ENCODE measurements at places on chromosomes 1 and 21. TPM values are rescaled to one million over a fixed set of nuclear protein-coding genes. Genes with fewer than 3 reads are reported as not detected.

GJA9 gene
- not detected for total RNA-seq

- DNase-seq, result no peak
These were observed 204.7 kb downstream of the ST6GALNAC3 start for GRCh38 chr1:76279101-76279748.

- DNase-seq, result no peak
These were observed 521.6 kb upstream of the BEND5 start for GRCh38 chr1:49298304-49298703.

DNA sequence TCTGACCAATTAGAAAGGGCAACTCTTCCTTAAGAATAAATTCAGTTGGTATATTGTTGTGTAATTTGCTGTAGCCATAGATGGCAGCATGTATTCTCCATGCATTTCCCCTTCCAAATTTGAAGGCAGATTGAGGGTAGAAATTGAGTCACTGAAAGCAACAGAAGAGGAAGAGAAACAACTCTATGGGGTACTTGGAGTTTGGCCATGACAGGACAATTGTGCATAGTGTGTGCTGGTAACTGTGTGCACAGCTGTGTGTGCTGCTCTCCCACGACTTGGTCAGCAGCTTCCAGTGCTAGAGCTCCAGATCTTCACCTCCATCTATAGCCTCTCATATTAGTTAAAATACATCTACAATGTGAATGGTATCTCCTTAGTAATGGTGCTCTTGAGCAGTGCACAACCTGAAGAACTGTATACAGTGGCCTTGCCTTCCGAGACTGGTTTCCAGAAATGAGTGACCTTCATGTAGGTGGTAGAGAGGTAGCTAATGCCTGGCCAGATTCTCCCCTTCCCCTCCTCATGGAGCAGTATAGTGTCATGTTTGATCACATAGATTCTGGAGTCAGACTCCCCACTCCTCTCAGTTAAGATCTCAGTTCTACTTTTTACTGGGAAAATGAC is 882 bp upstream of the FCAMR start:
- no peak for DNase-seq

DNA sequence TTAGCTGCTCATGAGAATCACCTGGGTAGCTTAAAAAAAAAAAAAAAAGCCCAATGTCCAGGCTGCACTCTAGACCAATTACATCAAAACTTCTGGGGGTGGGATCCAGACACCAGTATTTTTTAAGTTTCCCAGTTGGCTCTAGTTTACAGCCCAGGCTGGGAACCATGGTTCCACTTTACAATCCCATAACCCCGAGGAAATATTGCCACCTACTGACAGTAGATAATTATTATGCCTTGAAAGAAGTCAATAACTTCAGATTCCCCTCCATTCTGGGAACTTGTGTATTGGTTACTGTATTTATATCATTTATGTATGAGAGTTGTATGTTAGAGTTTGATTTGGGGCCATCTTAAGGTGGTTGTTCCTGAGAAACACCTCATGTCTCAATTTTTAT is 100.2 kb downstream of the SPATA46 start:
- DNase-seq, result peak; percentile 55

- no peak for DNase-seq
These were observed 61.4 kb upstream of the CNIH3 start for GRCh38 chr1:224554620-224555259.

GRCh38 chr1:117164209-117164608 is 42.7 kb upstream of the TRIM45 start:
- no peak for DNase-seq

PCSK9 gene
- 1.7 TPM for total RNA-seq

ORC1 gene
- total RNA-seq, result 20.2 TPM

APOBEC4 gene
- total RNA-seq, result not detected

RGSL1 gene
- total RNA-seq, result not detected

DNA sequence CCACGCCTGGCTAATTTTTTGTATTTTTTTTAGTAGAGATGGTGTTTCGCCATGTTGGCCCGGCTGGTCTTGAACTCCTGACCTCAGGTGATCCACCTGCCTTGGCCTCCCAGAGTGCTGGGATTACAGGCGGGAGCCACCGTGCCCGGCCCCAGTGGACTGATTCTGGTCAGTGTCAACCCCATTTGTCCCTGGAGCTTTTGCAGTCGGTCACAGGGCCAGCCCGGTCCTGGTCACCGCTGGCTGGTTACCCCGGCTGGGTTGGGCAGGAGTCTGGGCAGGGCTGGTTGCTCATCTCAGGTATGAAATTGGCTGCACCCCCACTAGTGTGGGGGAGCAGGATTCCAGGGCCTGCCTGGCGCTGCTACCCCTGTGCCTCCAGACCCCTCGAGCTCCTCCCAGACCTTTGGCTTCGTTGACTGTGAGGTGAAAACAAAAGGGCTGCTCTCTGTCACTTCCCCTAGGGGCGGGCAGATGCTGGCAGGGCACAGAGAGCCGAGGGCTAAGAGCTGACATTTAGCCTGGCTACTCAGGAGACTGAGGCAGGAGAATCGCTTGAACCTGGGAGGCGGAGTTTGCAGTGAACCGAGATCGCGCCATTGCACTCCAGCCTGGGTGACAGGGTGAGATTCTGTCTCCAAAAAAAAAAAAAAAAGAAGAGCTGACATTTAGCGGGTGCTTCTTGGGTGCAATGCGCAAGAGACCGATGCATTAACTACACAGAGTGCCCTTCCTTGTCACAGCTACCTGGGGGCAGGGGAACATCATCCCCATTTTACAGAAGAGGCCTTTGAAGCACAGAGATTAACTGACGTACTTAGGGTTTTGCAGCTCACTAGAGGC is 10.6 kb downstream of the TNFRSF1B start:
- DNase-seq, result no peak

DNA sequence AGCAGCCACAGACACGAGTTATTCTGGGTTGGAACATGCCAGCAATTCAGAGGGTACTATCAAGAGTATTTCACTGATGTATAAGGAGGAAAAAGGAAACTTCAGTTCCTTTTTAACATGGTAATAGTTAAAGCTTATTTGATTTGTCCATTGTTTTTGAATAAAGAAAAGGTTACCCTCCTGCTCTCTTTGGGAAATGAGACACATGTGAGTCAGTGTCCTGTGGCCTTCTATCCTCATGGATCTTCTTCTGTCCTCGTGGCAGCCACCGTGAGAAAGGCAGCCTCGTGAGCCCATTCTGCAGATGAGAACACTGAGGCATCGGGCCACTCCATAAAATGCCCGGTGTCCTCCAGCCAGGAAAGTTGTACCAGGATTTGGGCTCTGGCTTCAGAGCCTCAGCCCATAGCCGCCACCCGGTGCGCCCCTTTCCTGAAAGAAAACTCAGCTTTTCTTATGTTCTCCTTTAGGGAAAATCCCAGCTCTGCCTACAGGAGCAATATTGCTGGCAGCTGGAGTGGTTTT is 24.8 kb downstream of the KCNAB2 start:
- no peak for DNase-seq

- no peak for DNase-seq
These were observed 28.1 kb downstream of the SFPQ start for GRCh38 chr1:35164893-35165292.

GRCh38 chr21:41655259-41655658 is 111.6 kb downstream of the RIPK4 start:
- no peak for DNase-seq

FCRL4 gene
- total RNA-seq, result not detected

GRCh38 chr1:47937586-47938254 is 59.5 kb downstream of the TRABD2B start:
- no peak for DNase-seq

DNA sequence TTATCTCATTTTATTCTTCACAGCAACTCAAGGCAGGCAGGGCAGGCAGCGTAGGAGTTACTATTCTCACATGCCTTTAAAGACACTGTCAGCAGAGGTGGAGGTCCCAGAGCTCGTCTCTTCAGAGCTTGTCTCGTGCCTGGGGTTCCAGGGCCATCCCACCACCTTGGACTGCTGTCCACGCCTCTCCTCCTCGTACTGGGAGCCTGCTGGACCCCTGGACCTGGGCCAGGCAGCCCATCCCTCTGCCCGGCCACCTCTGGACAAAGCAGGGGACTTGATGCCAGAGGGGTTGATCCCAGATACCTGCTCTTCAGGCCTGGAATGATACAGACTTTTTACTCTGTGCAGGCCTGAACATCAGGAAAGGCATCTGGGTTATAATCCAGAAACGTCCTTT is 546.8 kb downstream of the KIF26B start:
- DNase-seq, result no peak

PCNX2 gene
- total RNA-seq, result 14.9 TPM

PROK1 gene
- total RNA-seq, result 1.6 TPM

DNA sequence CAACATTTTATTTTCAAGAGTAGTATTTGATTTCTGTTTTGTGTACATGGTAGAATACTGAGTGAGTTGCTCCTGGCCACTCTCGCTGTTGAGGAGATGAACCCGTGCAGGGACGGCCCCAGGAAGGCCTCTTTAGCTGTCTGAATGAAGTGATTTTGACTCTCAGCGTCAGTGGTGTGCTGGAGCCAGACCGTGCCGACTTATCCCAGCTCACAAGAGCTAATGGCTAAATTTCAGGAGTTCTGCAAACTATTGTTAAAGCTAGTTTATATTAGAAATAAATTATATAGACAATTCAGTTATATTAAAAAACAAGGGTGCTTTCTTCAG is 111.2 kb upstream of the KIF26B start:
- DNase-seq, result no peak

DNA sequence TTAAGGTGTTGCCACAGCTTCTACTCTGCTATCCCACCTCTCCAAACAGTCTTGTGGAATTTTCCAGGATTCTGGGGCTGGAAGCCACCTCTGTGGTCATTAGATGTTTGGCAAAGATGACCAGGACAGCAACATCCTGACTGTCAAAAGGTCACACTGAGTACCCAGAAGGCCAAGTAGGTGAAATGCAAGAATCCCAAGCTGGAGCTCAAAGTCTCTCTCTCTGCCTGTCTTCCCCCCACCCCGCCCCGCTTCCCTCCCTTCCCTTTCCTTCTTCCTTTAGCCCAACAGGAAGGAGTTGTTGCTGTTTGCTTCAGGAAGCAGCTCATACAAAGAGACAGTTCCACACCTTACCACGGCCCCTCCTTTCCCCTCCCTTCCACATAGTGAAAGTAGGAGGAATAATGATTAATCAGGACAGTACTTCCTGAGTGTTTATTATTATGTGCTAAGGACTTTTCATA is 75.6 kb upstream of the SLC2A1 start:
- DNase-seq, result no peak

CD52 gene
- total RNA-seq, result not detected

- DNase-seq, result peak; percentile 84
These were observed 5.7 kb upstream of the CCT8 start for GRCh38 chr21:29078869-29079767.

- no peak for DNase-seq
These were observed 33.9 kb upstream of the POU2F1 start for GRCh38 chr1:167186771-167187170.

- no peak for DNase-seq
These were observed 11.6 kb upstream of the C4BPB start for GRCh38 chr1:207077012-207077411.

- DNase-seq, result peak; percentile 27
These were observed 424.8 kb upstream of the PLXNA2 start for GRCh38 chr1:208668991-208669390.

DNA sequence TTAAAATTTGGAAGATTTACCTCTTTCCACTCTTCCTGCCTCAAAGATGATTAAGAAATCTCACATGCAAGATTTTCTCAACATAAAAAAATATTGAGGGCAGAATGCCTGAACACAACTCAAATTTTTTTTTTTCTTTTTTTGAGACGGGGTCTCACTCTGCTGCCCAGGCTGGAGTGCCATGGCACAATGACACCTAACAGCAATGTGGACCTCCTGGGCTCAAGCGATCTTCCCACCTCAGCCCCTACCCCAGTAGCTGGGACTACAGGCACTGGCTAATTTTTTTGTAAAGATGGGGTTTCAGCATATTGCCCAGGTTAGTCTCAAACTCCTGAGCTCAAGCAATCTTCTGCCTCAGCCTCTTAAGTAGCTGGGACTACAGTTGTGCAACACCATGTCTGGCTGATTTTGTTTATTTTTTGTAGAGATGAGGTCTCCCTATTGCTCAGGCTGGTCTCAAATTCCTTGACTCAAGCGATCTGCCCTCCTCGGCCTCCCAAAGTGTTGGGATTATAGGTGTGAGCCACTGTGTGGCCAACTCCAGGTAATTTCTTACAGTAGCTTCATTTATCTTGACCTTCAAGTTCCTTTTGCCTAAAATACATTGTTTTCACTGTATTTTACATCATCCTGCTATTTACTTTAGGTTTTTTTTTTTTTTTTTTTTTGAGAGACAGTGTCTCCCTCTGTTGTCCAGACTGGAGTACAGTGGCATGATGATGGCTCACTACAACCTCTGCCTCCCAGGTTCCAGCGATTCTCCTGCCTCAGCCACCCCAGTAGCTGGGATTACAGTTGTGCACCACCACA is 10.4 kb downstream of the NUCKS1 start:
- DNase-seq, result peak; percentile 76

DNA sequence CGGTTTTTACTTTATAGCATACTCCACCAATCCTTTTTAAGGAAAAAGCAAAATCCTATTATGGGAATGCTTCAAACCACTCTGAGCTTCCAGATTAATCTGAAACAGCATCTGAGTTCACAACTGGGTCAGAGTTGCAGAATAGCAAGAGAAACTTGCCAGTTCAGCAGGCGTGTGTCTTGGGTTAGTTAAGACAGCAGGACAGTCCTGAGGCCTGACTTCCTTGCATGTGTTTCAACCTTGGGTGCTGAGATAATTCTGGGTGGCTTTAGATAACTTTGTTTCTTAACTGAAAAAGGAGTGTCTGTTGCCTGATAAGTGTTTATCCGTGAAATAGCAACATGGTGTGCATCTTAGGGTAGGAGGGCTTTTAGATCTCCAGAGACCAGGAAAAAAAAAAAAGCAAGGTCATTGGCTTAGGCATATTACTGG is 169.2 kb downstream of the DHRS3 start:
- DNase-seq, result peak; percentile 62

GRCh38 chr1:227072991-227073390 is 132.9 kb downstream of the COQ8A start:
- DNase-seq, result peak; percentile 34

DNA sequence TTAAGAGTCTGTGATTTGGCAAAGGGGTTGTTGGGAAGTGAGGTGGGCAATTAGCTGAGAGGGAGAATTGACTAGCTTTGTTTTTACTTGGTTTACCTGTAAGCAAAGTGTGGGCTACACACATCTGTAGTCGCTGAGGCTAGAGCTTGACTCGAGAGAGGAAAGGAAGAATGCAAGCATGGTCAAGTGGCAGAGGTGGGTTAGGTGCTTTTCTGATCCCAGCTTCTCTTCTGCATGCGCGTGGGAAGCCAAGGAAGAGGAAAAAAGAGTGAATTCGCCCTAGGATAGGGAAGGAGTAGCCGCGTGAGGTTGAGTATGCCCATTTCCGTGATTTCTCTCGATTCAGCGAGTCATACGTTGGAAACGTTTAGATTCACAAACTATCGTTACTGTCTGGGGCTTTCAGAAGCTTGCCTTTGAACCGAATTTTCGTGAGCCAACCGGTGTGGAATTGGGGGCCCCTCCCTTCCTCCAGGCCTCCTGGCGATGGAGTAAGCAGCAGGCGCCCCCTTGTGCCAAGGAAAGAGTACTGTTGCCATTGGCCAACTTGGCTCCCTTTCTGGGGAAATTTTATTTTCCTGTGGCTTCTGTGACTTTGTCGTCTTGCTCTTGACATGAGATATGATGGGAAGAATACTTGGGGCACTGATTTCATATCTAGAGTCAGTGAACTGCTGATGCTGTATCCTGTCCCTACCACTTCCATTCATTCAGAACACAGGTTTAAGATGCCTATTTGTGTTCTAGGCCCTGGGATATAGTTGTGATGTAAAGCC is 1.3 kb downstream of the PIGV start:
- peak; percentile 87 for DNase-seq

PRR9 gene
- not detected for total RNA-seq

CDC14A gene
- total RNA-seq, result 5.2 TPM
